ENCODE measurements at places on chromosomes 2 and 18.

DNA sequence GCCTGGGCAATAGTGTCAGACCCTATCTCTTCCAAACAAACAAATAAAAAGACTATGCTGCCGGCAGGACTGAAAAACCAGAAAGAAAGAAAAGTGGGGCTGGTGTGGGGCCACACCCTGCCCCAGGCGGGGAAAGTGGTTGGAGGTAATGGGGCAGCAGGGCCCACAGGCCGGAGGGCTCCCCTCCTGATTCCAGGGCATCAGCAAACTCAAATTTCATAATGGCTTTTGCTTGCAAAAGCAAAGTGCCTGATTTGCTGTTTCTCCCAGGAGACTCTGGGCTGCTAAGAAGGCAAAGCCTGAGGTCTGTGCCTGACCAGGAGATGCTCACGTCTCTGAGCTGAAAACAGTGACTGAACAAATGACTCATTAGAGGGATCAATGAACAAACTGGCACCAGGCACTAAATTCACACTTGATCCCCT lies 121.9 kb downstream of the HDAC4 start:
- no peak for DNase-seq

- no peak for DNase-seq
Measured at GRCh38 chr18:41145516-41145915, 809.5 kb upstream of the PIK3C3 start.

DNA sequence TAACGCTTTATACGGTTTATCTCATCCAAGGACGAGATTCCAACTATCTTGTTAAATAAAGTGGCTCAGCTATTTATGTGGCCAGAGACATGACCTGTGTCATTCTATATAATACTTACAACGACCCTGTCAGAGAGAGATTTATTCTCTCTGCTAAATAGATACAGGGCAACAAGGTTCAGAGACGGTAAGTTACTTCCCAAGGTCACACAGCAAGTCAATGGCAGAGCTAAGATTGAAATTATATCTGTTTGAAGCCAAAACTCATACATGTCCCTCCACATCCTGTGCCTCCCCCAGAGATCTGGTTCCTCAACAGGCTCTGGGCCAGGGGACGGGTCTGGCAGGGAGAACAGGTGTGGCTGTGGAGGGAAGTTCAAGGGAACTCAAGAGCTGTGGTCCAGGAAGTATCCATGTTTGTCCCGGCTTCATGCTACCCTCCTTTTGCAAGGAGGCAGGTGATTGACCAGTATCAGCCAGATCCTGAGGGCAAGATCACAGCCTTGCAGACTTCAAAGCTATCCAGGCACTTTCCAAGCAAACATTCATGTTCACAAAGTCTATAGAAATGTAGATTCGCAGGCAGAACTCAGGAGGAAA lies 99.8 kb downstream of the CAPN13 start:
- DNase-seq = no peak

GRCh38 chr2:191351921-191352320 lies 106.7 kb downstream of the MYO1B start:
- DNase-seq = no peak

- DNase-seq = no peak
Measured at GRCh38 chr2:196743165-196743564, 56.3 kb downstream of the GTF3C3 start.

- no peak for DNase-seq
Measured at GRCh38 chr18:45277908-45278307, 337.4 kb upstream of the SLC14A2 start.
